NCI-H2029 (cell line): ENCODE measurements at places on chromosomes 1 and 21.

- DNase-seq = no peak
Measured at GRCh38 chr1:20962576-20963258, 175.6 kb upstream of the HP1BP3 start.

- no peak for DNase-seq
Measured at GRCh38 chr1:57872913-57873312, 449.1 kb upstream of the DAB1 start.

GRCh38 chr1:116951200-116951935 is 41.7 kb downstream of the PTGFRN start:
- DNase-seq = no peak

GRCh38 chr1:171438441-171438840 is 46.9 kb upstream of the PRRC2C start:
- no peak for DNase-seq

DNA sequence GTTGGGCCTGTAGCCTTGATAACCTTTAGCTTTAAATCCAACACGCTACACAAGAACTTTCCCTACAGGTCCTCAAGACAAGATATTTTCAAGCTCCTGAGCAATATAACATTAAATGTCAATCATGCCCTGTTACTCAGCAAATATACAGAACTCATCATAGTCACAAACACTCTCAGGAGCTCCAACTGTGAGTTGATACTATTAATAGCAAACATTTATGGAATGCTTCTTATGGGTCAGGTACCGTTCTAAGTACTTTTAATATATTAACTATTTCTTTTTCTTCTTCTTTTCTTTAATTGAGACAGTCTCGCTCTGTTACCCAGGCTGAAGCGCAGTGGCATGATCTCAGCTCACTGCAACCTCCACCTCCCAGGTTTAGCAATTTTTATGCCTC is 10.1 kb downstream of the EYA3 start:
- DNase-seq = no peak

DNA sequence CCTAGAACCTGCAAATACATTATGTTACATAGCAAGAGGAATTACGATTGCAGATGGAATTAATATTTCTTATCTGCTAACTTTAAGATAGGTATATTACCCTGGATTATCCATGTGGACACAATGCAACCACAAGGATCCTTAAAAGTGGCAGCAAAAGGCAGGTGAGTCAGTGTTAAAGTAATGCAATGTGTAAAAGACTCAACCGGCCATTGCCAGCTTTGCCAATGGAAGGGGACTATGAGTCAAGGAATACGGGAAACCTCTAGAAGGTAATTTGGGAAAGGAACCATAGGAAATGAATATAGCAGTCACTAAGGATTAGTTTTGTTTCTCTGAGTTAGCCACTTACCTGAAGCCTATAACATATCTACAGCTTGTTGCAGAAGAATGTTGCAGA is 692.1 kb upstream of the ZP4 start:
- DNase-seq = no peak

- DNase-seq = no peak
Measured at GRCh38 chr1:17573518-17574041, 34.1 kb downstream of the ARHGEF10L start.

GRCh38 chr1:150874455-150875196 is 1.8 kb downstream of the ARNT start:
- no peak for DNase-seq

GRCh38 chr21:42117229-42117966 is 46.3 kb downstream of the UMODL1 start:
- peak; percentile 62 for DNase-seq
